ENCODE measurements at places on chromosomes 11 and 22. TPM values are rescaled to one million over a fixed set of nuclear protein-coding genes. Genes with fewer than 3 reads are reported as not detected.
A peak's percentile ranks its signal among the peaks of the same experiment; 100 is the strongest.

The ELFN2 gene
- 0.30 TPM for total RNA-seq

DNA sequence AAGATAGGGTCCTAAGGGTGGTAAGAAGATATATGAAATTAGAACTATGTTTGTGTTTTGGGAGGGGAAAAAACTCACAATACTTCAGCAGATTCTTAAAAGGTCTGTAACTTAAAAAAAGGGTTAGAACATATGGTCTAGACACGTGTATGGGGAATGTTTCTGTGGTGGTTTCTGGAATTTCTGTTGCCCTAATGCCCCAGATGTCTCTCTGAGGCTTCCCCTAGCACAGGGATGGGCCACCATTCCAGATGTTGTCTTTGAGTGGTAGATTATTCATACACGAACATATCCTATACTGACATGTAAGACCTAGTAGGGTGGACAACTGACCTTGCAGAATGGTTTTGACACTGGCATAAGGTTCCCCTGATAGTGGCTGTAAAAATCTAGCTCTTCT is 26.2 kb downstream of the EHF start:
- no peak for DNase-seq

DNA sequence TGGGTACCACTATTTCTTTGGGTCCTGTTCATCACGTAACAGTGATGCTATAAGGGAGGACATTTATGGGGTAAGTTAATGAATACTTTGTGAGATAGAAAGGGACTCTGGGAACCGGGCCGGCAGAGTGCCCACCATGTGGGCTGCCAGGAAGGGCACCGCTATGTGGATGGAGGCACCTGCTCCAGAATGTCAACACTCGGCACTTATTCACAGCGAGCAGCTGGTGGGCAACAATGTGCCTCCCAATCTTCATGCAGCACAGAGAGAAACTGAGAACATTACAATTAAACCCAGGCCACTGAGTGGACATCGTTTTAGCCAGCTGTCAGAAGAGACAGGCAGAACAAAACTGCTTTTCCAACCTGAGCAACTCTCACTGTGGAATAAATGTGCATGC is 15.8 kb upstream of the ELFN2 start:
- DNase-seq, result no peak

DNA sequence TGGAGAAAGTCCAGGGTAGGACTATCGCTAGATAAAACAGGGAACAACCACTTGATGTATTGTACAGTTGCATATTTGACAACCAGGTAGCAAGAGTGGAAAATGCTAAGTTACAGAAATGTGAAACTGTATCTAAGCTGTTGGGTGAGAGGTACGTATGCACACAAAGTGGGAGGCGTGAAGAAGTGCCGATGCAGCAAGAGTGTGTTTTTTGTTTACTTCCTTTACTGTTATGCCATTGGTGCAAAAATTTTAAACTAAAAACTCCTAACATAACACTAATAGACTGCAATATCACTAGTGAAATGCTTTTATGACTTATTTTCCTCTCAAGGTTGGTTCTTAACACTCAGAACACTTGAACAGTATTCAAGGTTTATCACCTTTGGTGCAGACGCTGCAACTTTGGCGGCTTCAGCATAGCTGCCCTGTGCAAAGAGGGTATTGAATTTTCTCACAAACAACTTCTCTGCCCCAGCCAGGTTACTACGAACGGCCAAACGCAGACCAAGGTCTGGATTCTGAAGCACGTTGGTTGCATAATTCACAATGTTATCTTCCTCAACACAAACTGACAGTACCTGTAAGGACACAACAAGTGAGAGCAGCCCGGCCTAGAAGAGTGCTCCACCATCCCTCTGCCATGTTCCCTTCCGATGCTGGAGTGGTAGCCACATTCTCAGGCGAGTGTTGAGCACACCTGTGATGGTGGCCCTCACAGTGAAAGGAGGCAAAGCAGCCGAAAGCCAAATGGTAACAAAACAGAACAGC is 55.8 kb upstream of the SLC25A1 start:
- no peak for DNase-seq

The SLC25A45 gene
- total RNA-seq, result 4.6 TPM

DNA sequence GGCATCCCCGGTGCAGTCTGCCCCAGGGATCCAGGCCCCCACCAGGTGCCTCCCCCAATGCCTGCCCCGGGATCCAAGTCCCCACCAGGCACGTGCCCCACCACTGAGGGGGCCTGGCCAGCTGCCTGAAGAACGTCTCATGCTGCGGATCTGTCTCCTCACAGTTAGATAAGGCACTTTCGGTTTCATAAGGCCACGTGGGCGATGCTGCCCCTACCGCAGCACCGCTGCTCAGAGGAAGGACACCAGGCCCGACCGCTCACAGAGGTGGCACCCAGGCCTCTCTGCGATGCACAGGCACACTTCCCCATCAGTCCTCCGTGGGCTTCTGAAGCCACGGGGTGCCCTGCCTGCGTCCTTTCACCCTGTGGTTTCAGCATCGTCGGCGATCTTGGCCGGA is 68.1 kb upstream of the BID start:
- DNase-seq, result no peak

- peak; percentile 52 for DNase-seq
These were observed 69.7 kb upstream of the BMAL1 start for GRCh38 chr11:13207665-13208594.

DNA sequence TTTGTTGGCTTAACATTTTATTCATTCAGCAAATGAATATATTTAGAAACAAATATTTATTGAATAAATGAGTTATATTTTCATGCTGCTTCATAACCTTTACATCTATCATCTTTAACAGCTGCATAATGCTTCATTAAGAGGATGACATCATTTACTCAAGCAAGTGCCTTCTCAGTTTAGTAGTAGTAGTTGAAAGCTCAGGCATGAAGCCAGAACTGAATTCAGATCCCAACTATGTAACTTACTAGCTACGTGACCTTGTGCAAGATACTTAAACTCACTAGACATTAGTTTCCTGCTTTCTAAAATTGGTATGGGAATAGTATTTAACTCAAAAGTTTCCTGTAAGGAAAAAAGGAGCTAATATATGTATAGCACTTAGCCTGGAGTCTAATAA is 90.3 kb downstream of the TMPRSS5 start:
- DNase-seq, result no peak

- no peak for DNase-seq
These were observed 66.7 kb downstream of the SYN3 start for GRCh38 chr22:32991353-32992101.

DNA sequence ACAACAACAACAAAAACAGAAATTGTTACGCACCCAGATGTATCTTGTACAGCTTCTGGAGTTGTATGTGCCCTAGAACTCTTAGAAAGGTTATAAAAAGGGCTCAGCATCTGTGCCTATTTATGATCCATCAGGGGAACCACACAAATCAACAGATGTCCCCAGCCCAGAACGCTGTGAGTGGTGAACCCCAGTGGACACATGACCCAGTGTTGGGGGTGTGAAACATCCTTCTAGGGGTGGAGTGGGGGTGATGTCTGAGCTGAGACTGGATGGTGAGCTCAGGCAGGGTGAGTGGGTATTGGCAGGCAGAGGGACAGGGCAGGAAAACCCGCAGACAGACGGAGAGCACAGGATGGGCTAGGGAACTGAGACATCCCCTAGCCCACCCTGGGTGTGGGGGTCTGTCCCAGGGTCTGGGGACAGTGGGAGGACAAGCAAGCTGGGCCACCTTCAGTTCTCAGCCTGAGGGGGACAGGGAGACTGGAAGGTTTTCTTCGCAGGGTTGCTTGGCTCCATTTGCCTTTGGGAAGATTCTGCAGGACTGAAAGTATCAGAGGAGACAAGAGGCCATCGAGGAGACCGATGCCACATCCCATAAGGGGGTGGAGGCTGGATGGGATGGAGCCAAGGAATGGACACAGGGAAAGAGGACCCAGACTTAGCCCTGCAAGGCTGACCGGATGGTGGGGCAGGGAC is 5.8 kb upstream of the EMID1 start:
- DNase-seq, result no peak

- no peak for DNase-seq
These were observed 86.8 kb downstream of the BMAL1 start for GRCh38 chr11:13364388-13364787.

GRCh38 chr11:69567951-69568808 is 72.8 kb upstream of the CCND1 start:
- no peak for DNase-seq

DNA sequence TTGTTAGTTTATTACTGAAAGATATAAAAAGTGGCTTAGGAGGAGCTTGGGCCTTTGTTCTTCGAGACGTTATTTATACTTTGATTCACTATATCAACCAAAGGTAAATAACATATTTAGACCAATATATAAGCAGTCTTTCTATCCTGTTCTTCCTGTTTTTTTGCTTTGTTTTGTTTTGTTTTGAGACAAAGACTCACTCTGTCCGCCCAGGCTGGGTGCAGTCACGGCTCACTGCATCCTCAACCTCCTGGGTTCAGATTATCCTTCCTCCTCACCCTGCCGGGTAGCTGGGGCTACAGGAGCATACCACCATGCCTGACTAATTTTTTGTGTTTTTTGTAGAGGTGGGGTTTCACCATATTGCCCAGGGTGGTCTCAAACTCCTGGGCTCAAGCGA is 66.8 kb downstream of the ATM start:
- no peak for DNase-seq

The XKR3 gene
- total RNA-seq, result not detected

The PTPN5 gene
- 0.69 TPM for total RNA-seq

- DNase-seq, result peak; percentile 79
These were observed at the start of gene ZBTB16 for GRCh38 chr11:114059278-114059983. ZBTB16 (plus strand) TSS chr11:114059711; CDS start chr11:114063301, 3,590 bp downstream.

DNA sequence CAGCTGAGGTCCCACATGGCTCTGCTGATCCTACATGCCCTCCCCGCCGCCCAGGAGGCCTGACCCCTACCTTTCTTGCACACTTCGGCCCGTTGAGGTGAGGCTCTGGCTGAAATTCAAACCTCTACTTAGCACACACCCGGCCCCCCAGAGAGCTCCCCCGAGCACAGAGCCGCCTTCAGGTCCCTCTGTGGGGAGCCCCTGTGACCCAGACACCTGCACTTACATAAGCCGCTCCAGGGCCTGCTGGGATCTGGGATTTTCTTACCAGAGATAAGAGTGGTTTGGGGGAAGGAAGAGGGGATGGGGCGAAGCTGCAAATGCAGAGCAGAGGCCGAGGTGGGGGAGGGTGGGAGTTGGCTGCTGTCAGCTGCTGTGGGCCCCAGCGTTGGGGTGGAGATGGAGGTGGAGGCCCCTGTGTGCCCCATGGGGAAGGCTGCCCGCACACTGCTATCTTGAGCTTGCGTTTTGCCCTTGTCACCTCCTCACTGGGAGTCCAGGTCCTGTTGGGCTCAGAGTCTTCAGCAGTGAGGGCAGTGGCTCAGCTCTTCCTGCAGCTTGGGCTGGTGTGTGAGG is 30.6 kb downstream of the CAPN1 start:
- DNase-seq, result no peak

DNA sequence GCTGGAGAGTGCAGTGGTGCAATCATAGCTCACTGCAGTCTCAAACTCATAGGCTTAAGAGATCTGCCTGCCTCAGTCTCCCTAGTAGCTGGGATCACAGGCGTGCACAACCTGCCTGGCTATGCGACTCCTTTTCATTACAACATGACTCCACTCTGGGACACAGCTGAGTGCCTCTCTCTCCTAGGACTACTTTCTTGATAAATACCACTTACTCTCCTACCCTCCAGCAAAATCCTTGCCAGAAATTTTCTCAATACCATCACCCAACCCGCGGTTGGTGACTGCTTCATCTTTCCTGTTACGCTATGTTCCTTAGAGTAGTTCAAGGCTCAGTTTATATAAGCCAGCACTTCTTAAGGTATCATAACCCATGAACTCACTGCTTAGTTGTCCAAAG is 26.9 kb downstream of the ARFGAP3 start:
- DNase-seq, result no peak

DNA sequence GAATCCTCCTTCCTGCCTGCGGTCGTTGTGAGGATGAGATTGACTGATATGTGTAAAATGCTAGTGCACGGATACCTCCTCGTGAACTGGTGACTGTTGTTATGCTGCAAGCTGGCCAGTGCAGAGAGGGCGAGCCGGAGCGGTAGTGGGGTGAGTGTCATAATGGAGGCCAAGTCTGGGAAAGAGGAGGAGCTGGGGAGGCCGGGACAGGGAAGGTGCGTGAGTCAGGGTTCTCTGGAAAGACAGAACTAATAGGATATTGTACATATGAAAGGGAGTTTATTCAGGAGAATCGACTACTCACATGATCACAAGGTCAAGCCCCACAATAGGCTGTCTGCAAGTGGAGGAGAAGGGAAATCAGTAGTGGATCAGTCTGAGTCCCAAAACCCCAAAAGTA is 56.8 kb upstream of the FADD start:
- DNase-seq, result no peak

DNA sequence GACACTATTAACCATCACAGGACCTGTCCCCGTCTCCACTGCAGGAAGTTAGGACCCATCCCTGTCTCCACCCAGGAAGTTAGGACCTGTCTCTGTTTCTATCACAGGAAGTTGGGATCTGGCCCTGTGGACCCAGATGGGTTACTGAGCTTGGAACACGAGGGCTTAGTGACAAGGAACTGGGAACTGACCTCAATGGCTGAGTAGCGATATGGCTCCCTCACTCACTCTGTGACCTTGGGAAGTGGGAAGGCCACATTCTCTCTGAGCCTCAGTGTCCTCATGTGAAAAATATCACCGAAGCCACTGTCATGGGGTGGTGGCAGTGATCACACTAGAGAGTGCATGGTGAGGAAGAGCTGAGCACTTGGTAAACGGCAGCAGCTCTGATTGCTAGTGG is 59.4 kb downstream of the FBLN1 start:
- DNase-seq, result no peak

DNA sequence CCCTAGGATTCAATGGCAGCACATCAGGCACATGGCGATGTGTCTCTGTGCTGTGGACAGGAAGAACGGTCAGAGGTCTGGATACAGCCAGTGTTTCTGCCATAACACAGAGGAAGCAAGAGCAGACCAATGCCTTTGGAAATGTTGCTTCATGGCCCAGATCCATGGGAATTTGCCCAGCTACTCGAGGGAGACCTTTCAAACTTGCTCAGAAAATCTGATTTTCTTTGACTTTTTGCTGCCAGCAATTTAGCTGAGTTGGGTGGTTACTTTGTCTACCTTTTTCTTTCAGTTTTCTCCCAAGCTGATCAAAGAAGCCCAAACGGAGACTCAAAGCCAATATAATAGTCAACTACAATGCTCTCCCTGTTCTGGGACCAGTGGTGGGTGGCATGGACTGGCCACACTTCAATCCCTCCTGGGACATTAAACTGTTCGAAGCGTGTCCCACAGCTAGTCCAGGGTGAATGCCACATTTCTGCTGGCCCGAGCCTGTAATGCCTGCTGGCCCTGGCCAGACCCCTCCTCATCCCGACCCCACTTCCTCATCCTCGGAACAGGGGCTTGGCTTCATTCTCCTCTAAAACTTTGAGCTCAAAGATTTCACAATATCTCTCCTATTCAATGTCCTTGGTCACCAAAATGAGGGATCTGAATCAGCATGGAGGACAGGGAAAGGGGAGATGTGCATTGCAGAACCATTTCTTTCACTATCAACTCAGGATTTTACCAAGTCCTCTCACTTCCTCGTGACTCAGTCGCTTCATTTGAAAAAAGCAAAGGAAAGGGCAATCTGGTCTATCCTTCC is 93.3 kb downstream of the ABTB2 start:
- DNase-seq, result no peak

Data from skin of body (tissue), 3 donors.